ENCODE measurements at places on chromosomes 12 and 14.

DNA sequence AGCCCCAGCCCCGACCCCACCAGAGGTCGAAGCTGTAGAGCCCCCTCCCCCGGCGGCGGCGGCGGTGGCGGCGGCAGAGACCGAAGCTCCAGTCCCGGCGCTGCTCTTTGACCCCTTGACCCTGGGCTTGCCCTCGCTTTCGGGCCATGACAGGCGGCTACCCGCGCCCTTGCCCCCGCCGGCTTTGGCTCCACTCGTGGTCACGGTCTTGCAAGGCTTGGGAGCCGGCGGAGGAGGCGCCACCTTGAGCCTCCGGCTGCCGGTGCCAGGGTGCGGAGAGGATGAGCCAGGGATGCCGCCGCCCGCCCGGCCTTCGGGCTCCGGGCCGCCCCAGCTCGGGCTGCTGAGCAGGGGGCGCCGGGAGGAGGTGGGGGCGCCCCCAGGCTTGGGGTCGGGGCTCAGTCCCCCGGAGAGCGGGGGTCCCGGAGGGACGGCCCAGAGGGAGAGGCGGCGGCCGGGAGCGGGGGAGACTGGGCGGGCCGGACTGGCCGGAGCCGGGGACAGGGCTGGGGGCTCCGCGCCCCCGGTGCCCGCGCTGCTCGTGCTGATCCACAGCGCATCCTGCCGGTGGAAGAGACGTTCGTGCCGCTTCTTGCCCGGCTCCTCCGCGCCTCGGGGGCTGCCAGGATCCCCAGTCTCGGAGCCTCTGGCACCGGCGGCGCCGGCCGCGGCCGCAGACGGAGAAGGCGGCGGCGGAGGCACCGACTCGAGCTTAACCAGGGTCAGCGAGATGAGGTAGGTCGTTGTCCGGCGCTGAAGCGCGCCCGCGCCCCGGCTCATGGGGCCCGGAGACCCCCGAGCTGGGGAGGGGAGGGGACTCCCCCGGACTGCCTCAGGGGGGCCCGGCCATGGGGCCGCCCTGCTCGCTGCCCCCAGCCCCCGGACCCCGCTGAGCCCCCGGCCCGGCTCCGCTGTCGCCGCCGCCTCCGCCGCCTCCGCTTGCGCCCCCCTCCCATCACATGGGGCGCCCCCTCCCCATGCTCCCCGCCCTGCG, 778 bp downstream of the AGAP2 start:
- DNase-seq = no peak

GRCh38 chr12:39503439-39503838, 60.5 kb upstream of the KIF21A start:
- no peak for DNase-seq

- no peak for DNase-seq
Measured at GRCh38 chr12:108744021-108744897, 12.9 kb upstream of the CORO1C start.

GRCh38 chr14:79197516-79197915, 1013.8 kb downstream of the DIO2 start:
- no peak for DNase-seq

- DNase-seq = no peak
Measured at GRCh38 chr12:118098401-118098800, 5.4 kb downstream of the VSIG10 start.

GRCh38 chr12:32031109-32031508, 71.9 kb downstream of the RESF1 start:
- no peak for DNase-seq

GRCh38 chr12:10170216-10170615, 1.7 kb downstream of the OLR1 start:
- DNase-seq = no peak

GRCh38 chr12:104054681-104055346, 4.8 kb upstream of the GLT8D2 start:
- no peak for DNase-seq

DNA sequence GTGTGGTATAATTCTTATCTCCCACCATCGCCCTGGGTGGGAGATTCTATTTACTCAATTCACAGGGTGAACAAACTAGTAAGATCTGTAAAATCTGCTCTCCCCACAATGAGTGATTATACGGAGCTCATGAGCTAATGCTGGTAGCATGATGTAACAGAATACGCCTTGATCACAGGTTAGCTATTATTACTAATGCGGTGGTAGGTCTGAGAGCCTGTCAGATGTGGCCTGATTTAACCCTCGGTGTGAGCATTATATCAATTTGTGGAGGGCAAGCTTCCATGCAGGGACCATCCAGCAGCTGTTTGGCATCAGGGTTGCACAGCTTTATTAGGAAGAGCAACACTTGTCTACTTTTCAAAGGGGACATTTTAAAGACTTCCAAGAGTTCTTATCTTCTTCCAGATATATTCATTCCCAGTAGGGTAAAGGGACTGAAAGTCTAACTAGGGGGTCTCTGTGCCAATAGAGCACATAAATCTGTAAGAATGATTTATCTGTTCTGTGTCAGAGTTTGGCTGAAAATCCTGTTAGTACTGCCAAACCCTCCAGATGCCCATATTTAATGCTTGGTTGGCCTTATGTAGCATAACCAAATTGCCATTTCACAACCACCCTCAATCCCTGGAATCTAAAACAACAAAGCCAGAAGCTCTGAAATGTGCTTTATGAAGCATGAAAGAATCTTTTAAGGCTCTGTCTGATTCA, 18.7 kb downstream of the TSHR start:
- DNase-seq = no peak

GRCh38 chr12:123389560-123390351, 5.8 kb downstream of the KMT5A start:
- no peak for DNase-seq

GRCh38 chr14:98185036-98185435, 1087.0 kb downstream of the BCL11B start:
- no peak for DNase-seq

DNA sequence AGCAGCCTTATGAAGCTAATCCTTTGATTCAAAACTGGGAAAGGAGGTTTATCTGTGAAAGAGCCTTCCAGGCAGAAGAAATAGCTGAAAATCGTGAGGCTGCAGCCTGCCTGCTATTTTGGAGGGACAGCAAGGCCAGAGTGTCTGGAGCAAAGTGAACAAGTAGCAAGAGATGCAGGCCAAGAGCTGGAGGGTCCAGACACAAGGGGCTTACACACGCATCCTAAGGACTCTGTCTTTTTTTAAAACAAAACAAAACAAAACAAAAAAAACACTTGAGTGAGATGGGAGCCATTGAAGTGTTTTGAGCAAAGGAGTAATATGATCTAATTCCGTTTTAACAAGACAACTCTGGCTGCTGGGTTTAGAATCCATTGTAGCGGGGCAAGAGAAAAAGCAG, 76.4 kb upstream of the BCAT1 start:
- DNase-seq = no peak

GRCh38 chr12:89756194-89756584, 47.6 kb upstream of the ATP2B1 start:
- no peak for DNase-seq

GRCh38 chr12:6202304-6202703, 2.1 kb downstream of the CD9 start:
- DNase-seq = no peak

Measured in stimulated activated CD4-positive, alpha-beta T cell treated with anti-CD3 and anti-CD28 coated beads, TNF-alpha, amount 100 ng/mL, for 1 hour (primary cell).